Cortex of kidney (tissue), 1 donor: ENCODE measurements at places on chromosomes 16 and 17.

DNA sequence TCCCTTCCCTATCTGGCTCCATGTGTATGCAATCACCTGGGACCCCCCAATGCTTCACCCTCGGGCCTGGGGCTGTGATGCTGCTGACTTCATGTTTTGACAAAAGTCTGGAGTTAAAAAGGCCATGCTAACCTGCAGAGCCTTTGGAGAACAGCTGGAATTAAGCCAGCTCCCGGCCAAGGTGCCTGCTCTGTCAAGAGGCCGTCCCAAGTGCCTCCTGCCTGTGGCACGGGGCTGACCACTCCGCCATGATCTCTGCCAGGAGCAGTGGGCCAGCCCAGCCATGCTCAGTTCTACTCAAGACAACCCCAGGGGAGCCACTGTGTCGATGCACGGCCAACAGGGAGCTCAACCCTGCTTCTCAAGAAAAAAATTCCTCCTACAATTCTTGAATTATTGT is 93.6 kb downstream of the CCDC182 start:
- DNase-seq, result no peak

GRCh38 chr17:79011451-79012147 is 2.0 kb upstream of the CANT1 start:
- no peak for DNase-seq

GRCh38 chr17:77645072-77646045 is 313.1 kb upstream of the TNRC6C start:
- no peak for DNase-seq

- DNase-seq, result no peak
These were observed 64.5 kb upstream of the RBFOX1 start for GRCh38 chr16:7268182-7268581.

GRCh38 chr17:50565402-50566350 is 5.2 kb downstream of the CACNA1G start:
- DNase-seq, result no peak

DNA sequence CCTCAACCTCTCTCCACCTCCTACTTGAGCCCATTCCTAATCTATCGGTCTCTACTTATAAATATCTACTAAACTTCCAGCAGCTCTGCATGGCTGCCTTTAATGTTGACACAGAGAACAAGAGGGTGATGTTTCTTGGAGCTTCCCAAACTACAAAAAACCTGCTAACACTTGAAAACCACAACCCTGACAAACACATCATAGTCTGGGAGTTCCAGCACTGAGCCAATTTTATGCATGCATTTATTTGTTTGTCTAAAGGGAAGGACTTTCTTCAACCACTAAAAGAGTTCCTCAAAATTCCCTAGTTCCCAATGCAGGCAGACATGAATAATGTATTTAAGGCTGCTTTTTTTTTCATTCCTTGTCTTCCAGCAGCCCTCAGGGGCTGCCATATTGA is 331.8 kb upstream of the XYLT1 start:
- no peak for DNase-seq

- DNase-seq, result no peak
These were observed 280.6 kb upstream of the SALL1 start for GRCh38 chr16:51431517-51432241.

GRCh38 chr16:86878236-86879080 is 300.1 kb downstream of the FOXL1 start:
- DNase-seq, result no peak

- no peak for DNase-seq
These were observed 134.6 kb downstream of the SPECC1 start for GRCh38 chr17:20143740-20144139.

- no peak for DNase-seq
These were observed 72.4 kb downstream of the NOG start for GRCh38 chr17:56665864-56666263.

GRCh38 chr17:66115246-66115645 is 76.7 kb downstream of the CEP112 start:
- no peak for DNase-seq

GRCh38 chr17:57197466-57198071 is 58.8 kb upstream of the MSI2 start:
- no peak for DNase-seq

GRCh38 chr17:12877953-12878669 is 88.8 kb downstream of the ARHGAP44 start:
- no peak for DNase-seq

GRCh38 chr17:46769531-46770438 is 48.7 kb downstream of the WNT3 start:
- no peak for DNase-seq

GRCh38 chr16:57446531-57447185 is 527 bp downstream of the CIAPIN1 start:
- no peak for DNase-seq

GRCh38 chr16:84459941-84460405 is 44.5 kb downstream of the MEAK7 start:
- DNase-seq, result no peak

GRCh38 chr16:55393991-55394390 is 70.0 kb downstream of the IRX6 start:
- DNase-seq, result no peak

DNA sequence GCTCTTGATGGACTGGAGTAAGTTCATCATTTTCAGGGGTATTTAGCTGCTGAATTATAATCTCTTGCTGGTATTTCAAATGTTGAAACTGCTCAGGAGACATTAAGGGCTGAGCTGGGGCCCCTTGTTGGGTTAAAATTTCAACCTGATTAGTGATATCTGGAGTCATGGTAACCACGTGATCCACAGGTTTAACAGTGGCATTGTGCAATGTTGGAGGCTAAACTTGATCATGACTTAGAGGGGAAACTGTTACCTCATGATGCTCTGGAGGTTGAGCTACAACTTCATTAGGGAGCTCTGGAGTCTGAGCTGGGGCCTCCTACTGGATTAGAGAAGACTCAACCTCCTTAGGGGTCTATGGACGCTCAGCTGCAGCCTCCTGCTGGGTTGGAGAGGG is 17.2 kb upstream of the MPP2 start:
- DNase-seq, result no peak

GRCh38 chr17:45369421-45369820 is 52.6 kb upstream of the MAP3K14 start:
- DNase-seq, result no peak
